ENCODE measurements at places on chromosomes 1 and 21.

GRCh38 chr1:226915672-226915995, 24.5 kb upstream of the COQ8A start:
- no peak for DNase-seq

DNA sequence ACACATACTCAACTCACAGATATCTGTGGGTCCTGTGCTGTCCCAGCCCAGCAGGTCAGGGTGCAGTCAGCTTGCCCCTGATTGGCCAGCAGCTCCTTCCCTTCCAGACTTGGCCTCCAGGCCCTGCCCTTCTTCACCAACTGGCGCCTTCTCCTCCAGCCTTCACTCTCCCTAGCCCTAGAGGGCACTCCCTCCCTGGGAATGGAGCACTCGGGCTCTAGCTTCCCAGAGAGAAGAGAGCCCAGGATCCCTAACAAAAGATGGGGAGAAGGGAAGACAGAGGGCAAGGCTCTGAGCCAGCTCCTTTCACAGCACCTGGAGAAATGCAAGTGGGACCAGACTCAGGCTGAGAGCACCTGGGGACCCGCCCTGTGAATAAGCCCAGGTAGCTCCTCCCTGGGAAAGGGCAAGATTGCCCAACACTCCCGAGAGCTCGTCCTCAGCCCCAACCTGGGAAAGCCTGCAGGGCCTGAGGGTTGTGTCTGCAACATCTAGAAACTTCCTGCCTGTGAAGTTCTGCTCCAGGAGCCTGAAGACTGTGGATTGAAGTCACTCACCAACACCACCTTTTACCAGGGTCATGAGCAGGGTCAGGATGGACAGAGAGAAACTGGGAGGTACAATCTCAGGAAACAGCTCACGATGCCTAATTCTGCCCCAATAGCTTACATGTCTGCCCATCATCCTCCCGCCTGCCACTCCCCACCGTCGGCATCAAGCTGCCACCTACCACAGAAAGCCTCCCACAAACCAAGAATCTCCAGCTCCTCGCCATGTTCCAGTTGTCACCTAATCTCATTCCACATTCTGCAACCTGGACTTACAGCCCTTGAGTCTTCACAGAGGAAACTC, at the start of gene PGLYRP4:
TSS of gene PGLYRP4 (minus strand) at position 331 of the 852 bp plus-strand sequence. CDS start 909 bp downstream, outside the sequence.
- DNase-seq: no peak

DNA sequence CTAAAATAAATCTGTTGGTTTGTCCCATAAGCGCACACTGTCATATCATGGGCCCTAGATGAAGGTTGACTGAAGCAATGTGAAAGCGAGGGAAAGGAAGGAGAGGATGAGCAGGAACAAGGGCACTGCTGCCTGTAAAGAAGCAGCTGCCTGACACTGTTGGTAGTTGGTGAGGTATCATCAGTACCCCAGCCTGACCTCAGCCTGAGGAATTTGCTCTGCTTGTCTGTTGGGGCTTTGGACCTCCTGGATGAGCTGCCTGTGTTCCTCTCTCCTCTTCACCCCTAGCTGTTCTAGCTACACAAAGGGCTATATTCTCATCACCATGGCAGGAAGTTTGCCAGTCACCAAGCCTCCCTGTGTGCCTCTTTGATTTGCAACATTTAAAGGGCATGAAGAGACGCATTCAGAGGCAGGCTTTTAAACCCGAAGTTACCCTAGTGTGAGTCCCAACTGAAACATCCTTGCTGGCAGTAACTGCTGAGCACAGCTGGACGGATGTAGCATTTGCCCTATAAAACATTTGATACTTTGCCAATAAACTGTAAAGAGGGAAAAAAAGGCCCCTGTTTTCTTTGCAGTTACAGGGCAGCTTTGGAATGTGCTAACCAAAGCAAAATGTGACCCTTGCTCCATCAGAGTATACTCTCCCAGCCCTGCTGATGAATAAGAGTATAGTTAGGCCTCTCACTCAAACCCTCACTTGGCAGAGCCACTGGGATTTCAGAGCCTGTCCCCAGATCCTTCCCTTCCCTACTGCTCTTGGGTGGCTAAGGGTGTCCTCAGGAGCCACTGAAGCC, 22.2 kb upstream of the SPATA6 start:
- peak; percentile 39 for DNase-seq

- no peak for DNase-seq
These were observed 120.4 kb upstream of the IRF2BP2 start for GRCh38 chr1:234730475-234730769.

DNA sequence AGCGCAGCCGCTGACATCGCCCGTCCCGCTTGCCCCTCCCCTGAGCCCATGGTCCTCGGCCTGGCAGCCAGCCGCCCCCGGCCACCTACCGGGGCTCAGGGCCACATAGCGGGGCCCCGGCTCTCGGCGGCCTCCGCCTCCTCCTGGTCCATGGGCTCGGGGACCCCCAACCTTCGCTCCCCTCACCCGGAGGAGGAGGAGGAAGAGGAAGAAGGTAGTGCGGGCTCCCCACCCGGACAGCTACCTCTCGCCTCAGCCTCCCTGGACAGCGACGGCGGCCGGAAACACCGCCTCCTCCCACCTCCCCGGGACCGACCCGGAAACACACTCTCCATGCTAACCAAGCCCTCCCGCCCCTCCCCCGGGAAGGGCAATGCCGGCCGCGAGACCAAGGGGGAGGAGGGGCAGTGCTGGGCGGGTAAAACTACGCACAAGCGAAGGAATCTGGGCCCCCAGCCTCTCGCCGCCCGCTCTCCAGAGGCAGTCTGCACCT, at the start of gene KIAA0319L:
TSS of gene KIAA0319L (minus strand) at position 286 of the 493 bp plus-strand sequence. CDS start 2,912 bp downstream, outside the sequence.
- DNase-seq: peak; percentile 87

DNA sequence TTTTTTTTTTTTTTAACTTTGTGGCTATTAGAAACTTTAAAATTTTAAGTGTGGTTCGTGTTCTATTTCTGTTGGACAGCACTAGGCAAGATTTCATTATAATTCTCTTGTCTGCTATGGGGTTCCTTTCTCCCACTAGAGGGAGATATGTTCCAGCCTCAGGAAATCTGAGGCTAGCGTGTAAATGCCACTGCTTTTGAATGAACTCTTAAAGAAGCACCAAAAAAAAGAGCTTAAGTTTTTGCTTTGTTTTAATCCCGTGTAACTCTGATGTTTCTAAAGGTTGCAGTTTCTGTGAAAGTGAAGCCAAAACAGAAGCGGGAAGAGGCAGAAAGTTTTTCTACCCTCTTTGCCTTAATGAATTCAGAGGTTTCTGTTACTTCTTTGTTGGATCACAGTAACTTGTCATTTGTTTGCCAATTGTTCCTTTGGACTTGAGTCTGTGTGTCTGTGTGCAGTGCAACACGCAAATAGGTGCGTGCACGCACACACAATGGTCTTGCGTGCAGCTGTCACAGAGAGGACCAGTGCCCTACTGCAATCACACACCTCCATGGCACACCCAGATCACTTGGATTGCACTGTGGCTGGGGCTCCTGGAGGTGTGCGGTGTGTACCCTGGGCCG, 32.3 kb downstream of the HHAT start:
- DNase-seq: peak; percentile 55

DNA sequence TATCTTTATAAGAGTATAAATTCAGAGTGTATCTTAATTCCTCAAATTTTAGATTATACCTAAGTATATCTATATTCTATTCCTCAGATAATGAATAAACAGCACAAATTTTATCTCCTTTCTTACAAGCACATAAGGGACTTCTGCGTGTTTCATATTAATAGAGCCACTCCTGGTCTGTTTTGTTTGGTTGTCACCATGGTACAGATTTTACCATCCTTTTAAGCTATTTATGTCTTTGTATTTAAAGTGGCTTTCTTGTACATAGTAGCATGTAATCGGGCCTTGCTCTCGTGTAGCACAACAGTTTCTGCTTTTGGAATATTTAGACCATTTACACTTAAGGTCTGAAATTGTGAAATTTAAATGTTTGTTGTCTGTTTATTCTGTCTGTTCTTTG, 52.6 kb upstream of the SLC35A3 start:
- no peak for DNase-seq
